ENCODE measurements at places on chromosomes 2 and 18.
A peak's percentile ranks its signal among the peaks of the same experiment; 100 is the strongest.

GRCh38 chr2:230961091-230961491 is 34.8 kb upstream of the SPATA3 start:
- peak; percentile 56 for DNase-seq

- peak; percentile 63 for DNase-seq
These were observed 12.7 kb upstream of the FHOD3 start for GRCh38 chr18:36284671-36285295.

DNA sequence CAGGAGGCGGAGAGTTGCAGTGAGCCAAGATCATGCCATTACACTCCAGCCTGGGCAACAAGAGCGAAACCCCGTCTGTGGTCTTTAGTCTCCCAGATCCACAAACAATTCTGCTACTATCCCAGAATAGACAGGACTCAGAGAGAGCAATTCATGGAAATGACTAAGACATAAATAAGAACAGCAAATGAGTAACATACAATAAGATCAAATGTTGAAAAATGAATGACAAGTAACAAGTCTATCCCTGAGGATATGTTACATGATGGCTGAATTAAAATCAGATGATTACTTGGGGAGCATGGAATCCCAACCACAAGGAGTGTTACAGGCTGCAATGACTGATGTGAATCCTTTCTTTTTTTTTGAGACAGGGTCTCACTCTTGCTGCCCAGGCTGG is 10.3 kb downstream of the ARL5A start:
- no peak for DNase-seq

GRCh38 chr2:64938607-64939285 is 50.5 kb upstream of the SLC1A4 start:
- DNase-seq: no peak

DNA sequence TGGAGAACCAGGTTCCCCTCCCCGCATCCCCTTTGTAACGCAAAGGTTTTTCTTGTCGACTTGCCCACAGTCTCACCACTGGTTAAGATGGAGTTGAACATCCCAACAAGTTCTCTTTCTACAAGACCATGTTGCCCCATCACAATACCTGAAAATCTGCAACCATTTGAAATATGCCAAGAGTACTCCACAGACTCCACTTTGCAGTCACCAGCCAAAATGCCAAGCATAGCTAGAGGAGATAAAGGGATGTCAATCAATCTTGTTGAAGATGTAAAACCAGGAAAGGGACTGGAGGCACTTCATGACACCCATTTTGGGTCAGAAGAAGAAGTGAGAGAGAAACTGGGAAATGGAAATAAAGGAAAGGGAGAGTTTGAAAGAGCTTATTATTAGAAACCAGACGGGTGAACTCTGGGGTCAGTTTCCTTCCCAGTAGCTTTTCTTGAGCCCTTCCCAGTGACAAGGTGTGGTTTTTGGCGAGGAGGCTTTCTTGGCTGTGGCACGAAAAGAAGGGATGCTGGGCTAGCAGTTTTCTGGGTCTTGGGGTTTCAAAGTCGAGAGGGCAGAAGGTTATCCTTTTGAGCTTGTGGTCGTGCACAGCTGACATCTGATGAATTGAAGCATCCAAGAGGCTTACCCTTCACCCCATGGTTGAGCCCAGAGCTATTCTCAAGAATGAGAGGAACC is 79.3 kb downstream of the ACAA2 start:
- DNase-seq: no peak

DNA sequence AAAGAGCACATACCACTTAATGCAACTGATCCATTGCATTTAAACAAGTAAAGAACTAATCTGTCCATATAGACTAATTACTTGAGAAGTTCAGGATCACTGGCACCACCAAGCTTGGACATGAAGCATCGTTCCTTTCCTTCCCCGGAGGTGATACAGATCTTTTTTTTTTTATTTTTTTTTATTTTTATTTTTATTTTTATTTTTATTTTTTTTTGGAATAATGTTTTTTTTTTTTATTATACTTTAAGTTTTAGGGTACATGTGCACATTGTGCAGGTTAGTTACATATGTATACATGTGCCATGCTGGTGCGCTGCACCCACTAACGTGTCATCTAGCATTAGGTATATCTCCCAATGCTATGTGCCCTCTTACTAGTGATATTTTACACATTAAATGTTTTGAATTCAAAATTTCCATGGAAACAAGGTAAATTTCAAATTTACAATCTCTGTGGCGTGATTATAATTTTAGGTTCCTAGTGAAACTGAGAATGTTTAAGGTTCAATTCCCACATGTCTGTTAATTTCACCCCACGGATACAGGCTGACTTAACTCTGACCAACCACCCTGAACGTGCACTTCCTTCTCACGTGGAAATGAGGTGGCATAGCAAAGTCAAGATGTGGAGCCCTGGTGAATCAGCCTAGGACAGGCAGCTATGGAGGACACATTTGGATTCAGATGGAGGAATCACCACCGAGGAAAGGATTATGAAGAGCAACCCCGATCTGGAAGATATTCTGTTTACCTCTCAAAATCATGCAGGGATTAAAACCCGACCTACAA is 101.6 kb upstream of the THOC1 start:
- DNase-seq: no peak

DNA sequence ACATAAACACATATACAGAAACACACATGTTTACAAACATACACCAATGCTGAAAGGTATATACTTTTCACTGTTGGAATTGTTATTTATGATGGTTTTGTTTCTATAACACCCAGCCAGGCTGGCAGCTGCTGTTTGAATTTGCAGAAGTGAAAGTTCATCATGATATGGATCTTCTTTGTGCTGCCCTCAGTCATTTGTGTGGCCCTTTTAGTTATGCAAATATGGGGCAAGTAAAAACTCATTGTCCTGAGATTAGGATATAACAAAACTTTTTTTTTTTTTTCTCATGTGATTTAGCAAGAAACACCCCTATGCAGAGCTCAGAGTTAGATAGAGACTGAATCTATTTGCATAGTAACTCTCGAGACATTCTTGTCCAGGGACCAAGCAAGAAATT is 714.1 kb downstream of the KCNJ3 start:
- DNase-seq: no peak

- DNase-seq: no peak
These were observed 185.7 kb downstream of the HAUS1 start for GRCh38 chr18:46289931-46290330.

DNA sequence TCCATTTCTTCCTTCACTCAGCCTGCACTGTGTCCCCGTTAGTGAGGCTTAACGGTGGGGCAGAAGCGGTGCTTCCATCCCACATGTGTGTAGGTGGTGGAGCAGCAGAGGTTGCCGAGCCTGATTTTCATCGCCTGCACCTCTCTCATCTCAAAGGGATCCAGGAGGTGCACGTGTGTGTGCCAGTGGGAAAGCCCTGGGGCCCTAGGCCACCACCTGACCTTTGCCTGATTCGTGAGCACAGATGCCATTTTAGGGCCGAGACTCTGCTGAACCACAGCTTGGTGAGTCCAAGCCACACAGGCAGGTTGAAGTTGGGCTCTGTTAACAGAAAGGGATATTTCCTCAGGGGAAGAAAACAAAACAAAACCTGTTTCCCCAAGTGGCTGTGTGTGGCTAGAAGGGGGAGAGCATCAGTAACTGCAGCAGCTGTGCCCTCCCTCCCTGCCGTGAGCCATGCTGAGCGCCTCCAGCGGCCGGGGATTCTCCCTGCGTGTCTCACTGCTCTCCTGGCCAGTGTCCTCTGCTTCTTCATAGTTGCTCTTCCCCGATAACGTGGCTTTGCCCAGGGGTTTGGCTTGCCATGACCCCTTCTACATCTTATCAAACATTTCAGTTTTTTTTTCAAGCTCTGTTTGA is 81.5 kb downstream of the MAPRE2 start:
- no peak for DNase-seq

- DNase-seq: peak; percentile 37
These were observed 48.8 kb downstream of the HAUS1 start for GRCh38 chr18:46152808-46153617.

Measured in fibroblast of skin of back (primary cell).